ENCODE measurements at places on chromosomes 4 and X.

DNA sequence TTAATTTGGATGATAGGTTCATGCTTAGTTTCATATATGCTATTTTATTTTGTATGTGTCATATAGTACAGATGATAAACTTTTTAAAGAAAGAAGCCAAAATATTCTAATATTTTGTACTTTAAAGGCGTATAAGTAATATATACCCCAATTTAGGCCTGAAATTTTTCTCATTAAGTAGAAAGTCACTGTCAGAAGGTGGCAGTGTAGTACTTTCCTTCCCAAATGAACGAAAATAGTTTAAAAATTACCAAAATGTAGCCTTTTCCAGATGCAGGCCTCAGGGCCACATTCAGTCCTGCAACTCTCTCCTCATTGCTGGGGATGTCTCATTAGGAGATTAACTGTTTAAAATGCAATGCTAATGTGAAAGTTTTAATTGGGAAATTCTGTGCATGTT lies 1263.6 kb downstream of the C4orf33 start:
- peak; percentile 18 for DNase-seq

GRCh38 chr4:55866973-55867574 lies 13.6 kb downstream of the EXOC1 start:
- DNase-seq = peak; percentile 70

DNA sequence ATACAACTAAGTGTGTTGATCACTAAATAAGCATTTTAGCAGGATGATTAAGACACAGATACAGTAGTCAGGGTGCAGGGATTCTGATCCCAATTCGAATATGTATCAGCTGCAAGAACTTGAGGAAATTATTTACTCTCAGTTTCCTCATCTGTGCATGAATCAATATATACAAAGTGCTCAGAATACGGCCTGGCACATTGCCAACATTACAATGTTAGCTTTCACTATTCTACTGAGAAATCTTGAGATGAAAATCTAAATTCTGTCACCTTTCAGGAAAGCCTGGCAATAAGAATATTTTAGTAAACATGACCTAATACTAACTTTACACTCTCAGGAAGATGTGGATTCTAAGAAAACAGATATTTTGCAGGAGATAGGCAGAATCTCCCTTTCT lies 1001.6 kb upstream of the IGFBP7 start:
- no peak for DNase-seq

DNA sequence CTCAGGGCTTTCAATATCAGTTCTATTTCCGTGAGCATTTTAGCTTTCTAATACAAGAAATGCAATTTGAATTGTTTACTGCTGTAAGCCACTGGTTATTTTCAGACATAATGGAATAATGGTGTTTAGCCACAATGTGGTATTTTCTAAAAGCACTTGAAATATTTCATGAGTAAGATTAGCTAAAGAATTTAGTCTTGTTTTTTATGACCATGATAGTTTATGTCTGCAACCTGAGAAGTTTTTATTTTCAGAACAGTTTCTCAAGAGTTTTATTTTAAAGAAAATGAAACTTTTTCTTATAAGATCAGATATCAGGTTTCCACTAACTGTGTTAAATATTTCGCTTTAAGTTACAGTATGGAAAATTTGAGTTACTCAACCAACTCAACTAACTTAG lies 60.2 kb downstream of the SLIT2 start:
- peak; percentile 74 for DNase-seq

GRCh38 chr4:181301735-181302710 lies 941.2 kb upstream of the TENM3 start:
- peak; percentile 56 for DNase-seq

GRCh38 chr4:20166544-20166943 lies 85.2 kb upstream of the SLIT2 start:
- no peak for DNase-seq

GRCh38 chrX:154037754-154038153 lies 18.1 kb upstream of the IRAK1 start:
- no peak for DNase-seq

DNA sequence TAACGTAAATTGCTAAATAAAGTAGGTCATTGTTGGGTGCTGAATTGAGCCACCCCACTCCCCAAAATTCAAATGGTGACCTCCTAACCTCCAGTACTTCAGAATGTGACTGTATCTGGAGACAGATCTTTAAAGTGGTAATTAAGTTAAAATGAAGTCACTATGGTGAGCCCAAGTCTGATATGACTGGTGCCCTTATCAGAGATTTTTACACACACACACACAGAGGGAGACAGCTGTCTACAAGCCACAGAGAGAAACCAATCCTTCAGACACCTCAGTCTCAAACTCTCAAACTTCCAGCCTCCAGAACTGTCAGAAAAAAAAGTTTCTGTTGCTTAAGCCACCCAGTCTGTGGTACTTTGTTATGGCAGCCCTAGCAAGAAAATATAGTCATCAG lies 879.2 kb upstream of the INTU start:
- DNase-seq = no peak

GRCh38 chr4:108351791-108352190 lies 183.1 kb upstream of the LEF1 start:
- no peak for DNase-seq

- DNase-seq = no peak
These were observed 318.5 kb downstream of the ARAP2 start for GRCh38 chr4:35925806-35926205.

- peak; percentile 37 for DNase-seq
These were observed 274.4 kb downstream of the DCTD start for GRCh38 chr4:182642831-182643230.

- DNase-seq = no peak
These were observed 968.2 kb downstream of the STIM2 start for GRCh38 chr4:27828843-27829242.

DNA sequence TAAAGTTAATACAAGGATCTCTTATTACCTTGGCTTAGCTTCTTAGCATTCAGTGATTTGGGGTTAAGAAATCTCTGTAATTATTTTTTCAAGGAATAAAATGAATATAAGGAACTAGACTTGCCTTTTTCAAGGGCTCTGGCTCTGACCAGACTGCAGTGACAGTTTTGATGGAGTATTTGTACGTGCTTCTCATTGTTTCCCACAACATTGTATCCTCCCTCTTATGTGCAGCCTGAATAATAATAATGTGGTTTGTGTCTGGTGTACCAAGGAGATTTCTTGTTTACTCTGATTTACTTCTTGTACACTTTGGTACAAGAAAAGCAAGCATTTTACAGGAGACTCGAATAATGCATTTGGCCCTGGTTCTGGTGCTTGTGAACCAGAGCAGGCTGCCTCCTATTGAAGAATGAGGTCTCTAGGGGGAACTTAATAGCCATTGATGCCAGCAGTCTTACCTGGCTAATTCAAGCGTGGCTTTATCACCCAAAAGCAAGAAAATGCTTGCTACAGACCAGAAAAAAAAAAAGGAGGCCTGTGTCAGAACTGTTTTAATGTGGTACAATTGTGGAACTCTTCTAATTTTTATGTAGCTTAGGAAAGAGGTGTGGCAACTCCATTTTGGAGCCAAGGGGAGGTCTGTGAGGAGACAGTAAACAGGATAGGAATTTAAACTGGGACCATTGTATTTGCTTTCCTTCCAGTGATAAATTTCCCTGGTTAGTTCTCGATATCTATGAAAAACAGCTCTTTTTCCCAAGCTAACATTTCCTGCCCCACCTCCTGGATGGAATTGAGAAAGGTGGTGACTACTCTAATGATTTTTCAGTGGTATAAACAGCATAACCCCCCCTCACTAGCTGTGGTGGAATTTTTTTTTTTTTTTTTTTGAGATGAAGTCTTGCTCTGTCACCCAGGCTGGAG lies 5.6 kb downstream of the OTC start:
- no peak for DNase-seq

GRCh38 chrX:47539860-47540259 lies 21.1 kb upstream of the ARAF start:
- DNase-seq = peak; percentile 57

- no peak for DNase-seq
These were observed 372.1 kb upstream of the SMIM31 start for GRCh38 chr4:164381859-164382258.

DNA sequence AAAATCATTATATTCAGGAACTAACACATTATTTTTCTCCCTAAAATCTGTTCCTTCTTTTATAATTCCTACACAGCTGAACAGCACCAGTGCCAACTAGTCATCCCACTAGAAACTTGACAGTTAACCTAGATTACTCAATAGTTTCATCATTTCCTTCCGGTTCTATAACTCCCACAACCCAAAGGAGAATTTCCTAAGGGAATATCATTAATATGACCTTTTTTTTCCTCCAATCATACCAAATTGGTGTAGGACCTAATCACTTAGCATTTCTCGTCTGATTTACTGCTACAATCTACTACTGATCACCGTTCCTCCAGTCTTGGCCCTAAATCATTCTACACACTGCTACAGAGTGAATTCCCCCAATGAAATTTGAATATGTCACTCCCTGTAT lies 45.9 kb downstream of the WDFY3 start:
- peak; percentile 74 for DNase-seq

DNA sequence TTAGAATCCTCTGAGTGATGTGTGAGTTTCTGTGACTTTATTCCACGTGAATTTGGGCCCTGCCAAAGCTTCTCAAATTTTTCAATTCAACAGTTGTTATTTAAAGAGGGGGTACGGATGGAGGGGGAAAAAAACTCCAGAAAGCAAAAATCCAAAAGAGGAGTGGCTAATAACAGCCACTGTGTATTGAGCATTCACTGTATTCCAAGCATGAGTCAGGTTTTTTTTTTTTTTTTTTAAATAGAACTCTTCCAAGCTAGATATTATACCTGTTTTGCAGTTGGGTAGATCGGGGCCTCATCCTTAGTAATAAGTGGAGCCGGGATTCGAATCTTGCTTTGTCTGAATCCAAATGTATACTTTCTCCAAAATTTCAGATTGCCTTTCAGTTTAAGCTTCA lies 6.4 kb upstream of the RHOH start:
- DNase-seq = no peak

- DNase-seq = peak; percentile 54
These were observed 97.5 kb upstream of the ZNF518B start for GRCh38 chr4:10554694-10555093.

DNA sequence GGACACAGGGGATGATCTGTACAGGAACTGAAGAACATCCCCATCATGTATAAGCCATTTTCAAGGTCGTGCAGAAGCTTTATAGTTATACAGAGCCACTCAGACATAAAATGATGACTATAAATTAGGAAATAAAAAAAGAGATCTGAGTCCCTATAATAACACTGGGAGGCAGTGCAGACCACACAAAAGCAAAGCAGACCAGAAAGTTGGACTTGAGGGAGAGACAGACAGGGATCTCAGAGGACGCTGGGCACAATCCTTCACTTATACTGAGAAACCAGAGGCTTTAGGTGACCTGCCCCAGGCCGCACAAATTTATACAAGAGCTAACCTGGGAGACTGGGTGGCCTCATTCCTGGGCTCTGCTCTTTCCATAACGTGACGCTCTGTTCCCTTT lies 70.5 kb downstream of the HADH start:
- DNase-seq = peak; percentile 48

DNA sequence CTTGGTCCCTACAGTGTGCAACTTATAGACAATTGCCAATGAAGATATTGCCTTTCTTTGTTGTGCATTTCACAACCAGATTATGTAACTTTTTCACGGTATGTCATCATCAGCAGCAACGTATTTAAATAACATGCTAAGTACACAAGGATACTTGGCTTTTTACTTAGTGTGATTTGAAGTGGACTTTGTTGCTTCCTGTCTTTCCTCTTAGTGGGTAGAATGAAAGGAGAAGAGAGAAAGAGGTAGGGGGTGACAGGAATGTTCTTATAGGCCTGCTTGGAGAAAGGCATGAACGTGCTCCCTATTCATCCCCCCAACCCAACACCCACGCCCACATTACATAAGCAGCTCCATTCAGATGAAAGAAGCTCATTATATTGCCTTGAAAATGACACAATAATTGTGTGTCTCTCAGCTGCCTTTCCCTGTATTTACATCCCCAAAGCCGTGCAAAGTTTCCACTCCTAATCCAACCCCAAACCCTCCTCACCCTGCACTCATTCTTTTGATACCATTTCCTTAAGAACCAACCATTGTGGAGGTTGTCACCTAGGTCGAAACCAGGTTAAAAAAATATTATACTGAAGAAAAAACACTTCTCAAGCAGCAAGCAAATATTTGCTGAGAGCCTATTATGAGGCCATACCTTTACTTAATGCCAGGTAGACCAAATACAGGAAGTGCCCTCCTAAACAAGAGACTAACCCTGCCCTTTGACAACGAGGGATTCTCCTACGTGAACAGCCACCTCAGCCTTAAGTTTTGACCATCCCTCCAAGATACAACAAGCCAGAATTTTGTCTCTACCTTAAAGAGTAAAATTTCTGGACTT lies 25.2 kb upstream of the GK start:
- no peak for DNase-seq

- peak; percentile 89 for DNase-seq
These were observed 3.6 kb upstream of the THOC2 start for GRCh38 chrX:123736333-123736921.

DNA sequence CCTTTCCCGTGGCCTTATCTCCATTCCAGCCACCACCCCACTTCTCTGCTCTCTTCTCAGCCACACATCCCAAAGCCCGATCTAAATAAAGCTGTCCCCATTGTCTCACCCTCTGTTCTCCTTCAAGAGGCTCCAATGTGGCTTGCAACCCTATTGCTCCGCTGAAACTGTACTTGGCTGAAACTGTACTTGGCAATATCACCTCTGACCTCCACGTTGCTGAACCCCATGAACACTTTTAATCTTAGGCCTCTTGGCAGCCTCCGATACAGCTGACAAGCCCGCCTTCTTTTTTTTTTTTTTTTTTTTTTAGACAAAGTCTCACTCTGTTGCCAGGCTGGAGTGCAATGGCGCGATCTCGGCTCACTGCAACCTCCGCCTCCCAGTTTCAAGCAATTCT lies 12.1 kb downstream of the DCTD start:
- no peak for DNase-seq

GRCh38 chrX:108735091-108735678 lies 1.2 kb downstream of the IRS4 start:
- no peak for DNase-seq

DNA sequence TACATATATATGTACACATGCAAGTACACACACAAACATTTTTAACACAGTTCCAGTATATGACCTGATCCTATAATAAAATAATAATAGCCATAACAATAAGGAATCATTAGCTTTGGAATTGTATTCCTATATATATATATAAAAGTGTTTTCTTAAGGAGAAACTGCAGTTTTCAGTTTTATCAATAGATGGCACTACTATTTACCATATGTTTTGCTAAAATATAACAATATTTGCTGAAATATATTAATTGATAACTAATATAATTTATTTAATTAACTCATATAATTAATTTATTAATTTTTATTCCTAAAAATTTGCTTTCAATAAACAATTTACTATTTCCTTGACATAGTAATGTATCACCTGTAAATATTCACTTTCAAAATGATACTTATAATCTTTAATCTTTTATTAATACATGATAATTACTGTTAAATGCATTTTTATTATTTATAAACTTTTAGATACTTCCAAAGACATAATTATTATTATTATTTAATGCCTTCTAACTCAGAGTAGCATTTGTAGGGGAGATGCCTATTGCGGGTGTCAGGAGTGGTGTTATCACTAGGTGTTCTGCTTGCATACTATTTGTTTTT lies 599.5 kb downstream of the FSTL5 start:
- peak; percentile 2 for DNase-seq

GRCh38 chrX:70907900-70908299 lies 611 bp downstream of the TEX11 start:
- DNase-seq = no peak

All from EH (cell line).